ENCODE measurements at places on chromosomes 6 and 20.

DNA sequence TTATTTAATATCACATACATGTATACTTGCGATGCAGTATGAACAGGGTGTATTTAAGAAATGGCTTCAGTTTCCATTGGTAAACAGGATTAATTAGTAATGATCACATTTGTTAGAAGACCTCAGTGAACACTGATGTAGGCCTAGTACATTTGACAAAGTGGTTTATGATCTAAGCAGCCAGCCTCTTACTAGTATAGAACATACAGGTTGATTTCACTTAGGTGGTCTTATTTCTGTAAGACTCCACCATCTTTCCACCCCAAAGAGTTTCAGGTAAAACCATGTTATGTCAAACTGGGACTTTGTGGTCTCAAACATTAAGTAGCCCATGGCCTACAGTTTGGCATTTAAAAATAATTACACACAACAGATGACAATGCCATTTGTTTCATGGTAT is 20.2 kb upstream of the MRPS10 start:
- no peak for DNase-seq

- DNase-seq = no peak
These were observed 33.4 kb upstream of the RNF217 start for GRCh38 chr6:124928851-124929250.

- DNase-seq = no peak
These were observed 146.2 kb downstream of the MMS22L start for GRCh38 chr6:97136626-97137358.

GRCh38 chr6:155171747-155172449 is 91.9 kb upstream of the CLDN20 start:
- no peak for DNase-seq

GRCh38 chr6:10276660-10277287 is 138.1 kb downstream of the TFAP2A start:
- DNase-seq = no peak
